ENCODE measurements at places on chromosomes 2 and 18.

DNA sequence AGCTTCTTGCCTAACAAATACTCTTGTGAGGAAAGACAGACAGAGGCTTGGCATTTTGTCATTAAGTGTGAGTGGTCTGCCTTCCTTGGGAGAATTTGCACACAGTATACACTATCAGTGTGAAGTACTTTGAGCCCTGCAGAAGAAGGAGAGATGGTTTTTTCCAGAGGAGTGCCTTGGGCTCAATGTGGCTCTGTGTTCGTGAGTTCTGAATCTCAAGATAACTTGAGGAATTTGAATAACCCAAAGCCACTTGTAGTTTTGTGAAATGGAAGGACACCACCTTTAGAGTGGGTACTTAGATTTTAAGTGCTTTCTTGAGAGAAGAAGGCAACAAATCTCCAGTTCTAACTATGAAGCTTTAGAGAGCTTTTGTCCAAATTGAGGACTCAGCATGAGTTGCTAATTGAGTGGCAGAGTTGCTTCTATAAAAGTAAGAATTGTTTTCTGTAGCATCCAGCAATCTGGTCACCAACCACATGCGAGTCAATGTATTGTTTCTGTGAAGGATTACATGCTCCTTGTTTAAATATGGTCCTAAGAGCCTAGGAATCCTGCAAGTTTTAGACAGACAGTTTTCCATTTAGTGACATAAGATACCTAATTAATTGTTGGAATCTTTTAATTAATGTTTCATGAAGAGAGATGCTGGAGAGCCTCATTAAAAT, 68.3 kb downstream of the BABAM2 start:
- no peak for DNase-seq

GRCh38 chr18:10604182-10604581, 78.4 kb downstream of the NAPG start:
- no peak for DNase-seq

GRCh38 chr2:223315813-223316212, 263.8 kb downstream of the KCNE4 start:
- DNase-seq = no peak

- peak; percentile 44 for DNase-seq
These were observed 496.9 kb upstream of the HNMT start for GRCh38 chr2:137467246-137467862.

- peak; percentile 92 for DNase-seq
These were observed 2.4 kb upstream of the INHBB start for GRCh38 chr2:120343433-120344105.

DNA sequence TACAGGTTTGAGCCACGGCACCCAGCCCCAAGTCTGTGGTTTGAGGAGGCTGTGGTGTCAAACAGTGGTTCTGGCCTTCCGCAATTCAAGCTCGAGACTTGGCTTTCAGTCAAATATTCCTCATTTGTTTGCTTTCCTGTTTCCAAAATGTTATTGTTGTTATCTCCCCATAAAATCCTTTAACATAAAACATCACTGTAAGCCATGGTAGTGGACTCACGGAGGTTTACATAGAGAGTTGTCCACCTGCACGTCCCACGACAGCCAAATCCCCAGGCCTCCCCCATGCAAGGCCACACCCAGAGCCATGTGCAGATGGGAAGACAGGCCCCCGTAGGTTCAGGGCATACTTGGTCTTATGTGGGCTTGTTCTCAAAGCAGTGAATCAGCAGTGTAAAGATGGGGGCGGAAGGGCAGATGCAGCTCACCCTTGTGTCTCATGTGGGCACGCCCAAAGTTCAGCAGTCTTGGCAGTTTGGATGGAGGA, 18.9 kb upstream of the ST3GAL5 start:
- no peak for DNase-seq

- DNase-seq = no peak
These were observed 44.3 kb downstream of the EPHA4 start for GRCh38 chr2:221527776-221528309.

DNA sequence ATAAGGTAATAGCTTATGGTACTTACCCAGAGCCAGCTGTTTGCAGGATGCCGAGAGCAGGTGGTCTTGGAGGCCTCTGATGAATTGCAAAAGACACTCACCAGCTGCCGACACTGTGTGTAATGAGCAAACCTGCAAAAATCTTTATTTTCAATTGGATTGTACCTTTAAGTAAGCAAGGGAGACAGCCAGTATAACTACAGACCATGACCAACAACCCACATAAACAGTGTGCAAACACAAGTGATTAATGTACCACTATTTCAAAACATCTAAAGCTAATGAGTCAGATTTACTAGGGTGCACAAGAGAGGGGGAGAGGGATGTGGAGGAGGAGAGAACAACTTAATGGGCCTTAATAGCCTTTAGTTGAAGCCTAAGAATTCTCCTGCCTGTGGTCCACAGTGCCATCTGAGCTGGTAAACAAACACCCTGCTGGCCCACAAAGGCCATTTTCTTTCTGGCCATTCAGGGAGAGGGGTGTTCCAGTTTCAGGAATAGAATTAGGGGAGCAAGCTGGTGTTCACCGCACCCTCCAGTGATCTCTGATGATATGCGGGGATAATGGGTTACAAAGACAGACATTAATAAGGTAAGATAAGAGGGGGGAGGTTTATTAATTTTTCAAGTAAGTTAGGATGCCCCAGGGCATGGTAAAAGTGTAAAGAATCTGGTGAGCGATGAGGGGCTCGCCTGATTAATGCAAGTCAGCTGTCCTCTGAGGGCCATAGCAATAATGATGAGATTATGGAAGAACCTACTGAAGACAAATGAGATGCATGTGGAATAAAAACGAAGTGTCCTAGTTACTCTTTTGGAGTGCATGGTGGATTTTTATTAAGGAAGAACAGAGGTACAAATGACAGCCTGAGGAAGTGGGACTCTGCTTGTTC, 196.4 kb downstream of the HRH4 start:
- DNase-seq = no peak

DNA sequence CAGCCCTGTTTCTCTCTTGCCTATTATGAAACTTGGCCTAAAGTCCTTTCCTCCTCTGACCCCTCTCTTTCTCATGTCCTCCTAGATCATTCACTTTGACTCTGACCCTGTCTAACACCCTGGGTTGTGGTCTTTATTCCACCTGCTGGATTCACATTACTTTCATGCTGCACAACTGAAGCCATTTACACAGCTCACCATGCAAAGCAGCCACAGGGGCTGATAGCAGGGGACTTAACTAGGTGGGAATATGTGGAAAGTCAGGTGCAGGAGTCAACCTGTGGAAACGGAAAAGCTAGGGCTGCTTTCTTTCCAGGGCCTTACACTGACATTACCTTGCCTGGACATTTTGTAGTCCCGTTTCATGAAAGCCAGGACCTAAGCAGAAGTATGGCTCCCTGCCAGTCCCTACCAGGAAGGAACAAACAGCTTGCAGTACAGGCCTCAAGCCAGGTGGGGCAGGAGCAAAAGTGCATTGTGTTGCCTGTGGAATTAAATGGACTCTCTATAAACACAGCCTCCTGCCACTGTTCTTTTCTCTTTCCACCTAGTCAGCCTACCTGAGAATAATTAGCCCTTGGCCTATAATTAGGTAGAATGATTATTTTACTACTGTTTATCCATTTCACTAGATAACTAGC, 11.8 kb downstream of the MAPRE3 start:
- DNase-seq = peak; percentile 76

DNA sequence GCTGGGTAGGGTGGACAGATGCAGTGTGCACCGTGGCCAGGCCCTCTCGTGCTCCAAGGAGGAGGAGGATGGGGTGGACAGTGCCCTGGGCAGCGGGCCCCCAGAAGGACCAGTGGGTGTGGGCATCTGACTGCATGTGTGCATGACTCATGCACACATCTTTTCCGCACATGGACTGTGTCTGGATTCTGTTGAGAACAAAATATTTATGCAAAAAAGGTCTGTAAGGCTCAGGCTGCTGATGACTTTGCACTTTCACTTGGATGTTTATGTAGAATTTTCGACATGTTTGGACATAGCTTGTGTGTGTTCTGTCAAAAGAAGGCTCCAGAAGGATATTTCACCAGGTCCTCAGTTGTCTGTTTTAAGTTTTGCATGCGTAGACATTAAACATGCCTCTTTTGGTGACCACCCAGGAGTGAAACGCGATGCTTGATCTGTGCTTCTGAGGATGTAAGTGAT, 45.6 kb downstream of the MTCL1 start:
- DNase-seq = peak; percentile 38

DNA sequence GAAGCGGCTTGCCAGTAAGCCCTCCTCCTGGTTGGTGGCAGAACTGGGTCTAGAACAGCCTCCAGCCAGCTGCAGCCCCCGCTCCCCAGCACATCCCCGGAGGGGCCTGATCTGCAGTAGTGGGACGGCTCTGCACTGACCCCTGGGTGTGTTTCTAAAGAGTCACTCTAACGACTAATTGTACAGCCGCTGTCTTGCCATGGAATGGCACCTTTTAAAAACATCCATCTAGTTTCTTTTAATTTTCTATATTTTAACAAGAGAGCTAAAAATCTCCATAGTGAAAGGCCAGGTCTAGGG, 82.0 kb downstream of the MTCL1 start:
- DNase-seq = peak; percentile 57

GRCh38 chr18:36828157-36828629, 609 bp downstream of the TPGS2 start:
- DNase-seq = no peak

- no peak for DNase-seq
These were observed 133.6 kb downstream of the NFATC1 start for GRCh38 chr18:79529296-79529695.

GRCh38 chr2:62309465-62310091, 113.7 kb downstream of the B3GNT2 start:
- DNase-seq = peak; percentile 78

All from SK-N-SH (cell line).